Spleen (tissue), 13 donors: ENCODE measurements at places on chromosomes 11 and 22. TPM values are rescaled to one million over a fixed set of nuclear protein-coding genes. Genes with fewer than 3 reads are reported as not detected.
A peak's percentile ranks its signal among the peaks of the same experiment; 100 is the strongest.

The TMEM191C gene
- 5.8 TPM for polyA plus RNA-seq

The LIF gene
- polyA plus RNA-seq = 0.21 TPM

GRCh38 chr11:65576867-65577755 is 1.3 kb downstream of the EHBP1L1 start:
- H3K36me3 ChIP-seq = peaks cover 4% of the 10 kb centered on the region
- peaks cover 89% of the 10 kb centered on the region for H3K4me1 ChIP-seq
- H3K27me3 ChIP-seq = no peaks in the 10 kb centered on the region
- peak overlapping the region; percentile 89 for H3K4me3 ChIP-seq

- H3K27ac ChIP-seq = no peak overlapping the region
- DNase-seq = no peak
- no peak overlapping the region for H3K4me3 ChIP-seq
- H3K4me1 ChIP-seq = peaks cover 44% of the 10 kb centered on the region
These were observed 4.5 kb downstream of the TTC9C start for GRCh38 chr11:62732830-62733229.

The ANO9 gene
- 32.7 TPM for polyA plus RNA-seq

The ELP4 gene
- polyA plus RNA-seq = 10.7 TPM

DNA sequence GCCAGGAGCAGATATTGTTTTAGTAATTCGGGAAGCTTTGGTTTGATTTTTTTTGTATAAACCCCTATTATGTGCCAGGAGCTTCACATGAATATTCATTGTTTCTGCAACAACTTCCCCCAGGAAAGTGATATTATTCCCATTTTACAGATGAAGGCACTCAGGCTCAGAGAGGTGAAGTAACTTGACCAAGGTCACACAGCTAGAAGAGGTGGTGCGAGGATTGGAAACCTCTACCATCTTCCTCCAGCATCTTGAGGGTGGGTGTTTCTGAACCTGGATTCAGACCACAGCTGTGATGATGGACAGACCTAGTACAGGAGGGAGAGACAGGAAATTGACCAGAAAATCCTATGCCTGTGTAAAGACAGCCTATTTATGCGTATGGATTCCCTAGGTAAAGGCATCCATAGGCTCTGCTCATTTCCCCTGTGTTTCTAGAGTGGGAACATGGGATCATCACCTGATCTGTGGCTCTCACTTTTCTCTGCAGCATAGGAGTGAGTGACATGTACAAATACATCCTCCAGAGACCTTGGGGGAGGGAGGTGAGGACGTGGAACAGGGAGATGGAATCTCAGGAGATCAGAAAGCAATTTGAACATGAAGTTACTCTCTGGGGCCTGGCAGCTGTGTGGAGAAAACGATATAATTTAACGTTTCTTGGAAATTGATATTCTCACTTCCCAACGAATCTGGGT is 81.4 kb downstream of the TSPAN18 start:
- H3K27me3 ChIP-seq = no peaks in the 10 kb centered on the region
- peaks cover 19% of the 10 kb centered on the region for H3K4me1 ChIP-seq
- peak; percentile 1 for DNase-seq
- no peaks in the 10 kb centered on the region for H3K36me3 ChIP-seq
- H3K27ac ChIP-seq = no peak overlapping the region

DNA sequence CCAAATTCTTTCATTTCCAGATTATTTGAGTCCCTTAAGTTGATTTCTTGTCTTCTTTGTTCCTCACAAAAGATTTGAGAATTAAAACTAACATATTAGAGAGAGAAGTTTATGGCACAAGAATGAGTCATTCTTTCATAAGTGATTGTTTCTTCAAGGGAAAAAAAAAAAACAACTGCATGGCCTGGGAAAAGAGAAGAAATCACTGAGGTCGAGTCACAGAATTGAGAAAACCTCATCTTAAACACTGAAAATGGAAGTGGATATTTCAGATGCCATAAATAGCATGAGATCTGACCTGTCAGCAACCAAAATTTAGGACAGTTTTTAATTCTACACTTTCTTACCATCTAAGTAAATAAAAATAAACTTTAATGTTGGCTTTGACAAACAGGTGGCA is 87.2 kb downstream of the CWF19L2 start:
- no peak overlapping the region for H3K27ac ChIP-seq
- H3K36me3 ChIP-seq = no peaks in the 10 kb centered on the region
- H3K4me1 ChIP-seq = no peaks in the 10 kb centered on the region
- no peak for DNase-seq
- H3K4me3 ChIP-seq = no peak overlapping the region

DNA sequence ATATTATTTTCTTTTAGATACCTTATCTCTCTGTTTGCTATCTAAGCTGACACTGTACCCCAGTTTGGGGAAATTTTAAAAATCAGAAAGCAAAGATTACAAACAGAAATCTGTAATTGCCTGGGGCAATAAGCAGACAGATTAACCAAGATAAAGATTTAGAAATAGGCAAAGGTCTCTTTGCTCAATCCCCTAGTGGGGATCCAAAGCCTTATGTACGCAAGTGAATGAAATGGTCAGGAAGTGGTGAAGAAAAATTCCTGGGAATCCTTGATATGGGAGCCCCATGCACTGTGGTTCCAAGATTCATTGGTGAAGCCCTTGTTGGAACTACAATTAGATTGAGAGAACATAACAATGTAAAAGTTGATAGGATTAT is 139.5 kb upstream of the GUCY1A2 start:
- H3K27ac ChIP-seq = no peak overlapping the region
- no peaks in the 10 kb centered on the region for H3K27me3 ChIP-seq
- DNase-seq = no peak
- no peak overlapping the region for H3K4me3 ChIP-seq

DNA sequence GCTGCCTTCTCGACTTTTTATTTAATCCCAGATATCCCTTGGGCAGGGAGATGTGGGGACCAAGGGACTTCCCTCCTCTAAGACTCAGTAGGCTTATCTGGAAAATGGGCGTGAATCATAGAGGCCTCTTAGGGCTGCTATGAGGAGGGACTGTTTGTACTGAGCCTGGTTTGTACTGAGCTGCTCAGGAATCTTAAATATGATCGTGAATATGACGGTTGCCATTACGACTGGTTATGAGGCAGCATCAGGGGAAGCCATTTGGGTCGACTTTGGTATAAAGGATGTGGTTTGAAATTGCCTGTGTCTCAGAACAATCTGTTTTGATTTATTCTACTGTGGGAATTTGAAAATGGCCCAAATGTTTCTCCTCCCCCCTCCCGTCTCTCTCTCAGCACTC is 20.6 kb downstream of the TSPAN18 start:
- no peaks in the 10 kb centered on the region for H3K36me3 ChIP-seq
- H3K4me1 ChIP-seq = peaks cover 6% of the 10 kb centered on the region
- DNase-seq = no peak
- H3K27ac ChIP-seq = no peak overlapping the region
- H3K4me3 ChIP-seq = no peak overlapping the region

- no peaks in the 10 kb centered on the region for H3K4me1 ChIP-seq
- no peaks in the 10 kb centered on the region for H3K27me3 ChIP-seq
- DNase-seq = no peak
- H3K36me3 ChIP-seq = no peaks in the 10 kb centered on the region
- H3K27ac ChIP-seq = no peak overlapping the region
- no peak overlapping the region for H3K4me3 ChIP-seq
These were observed 18.6 kb upstream of the FOLR1 start for GRCh38 chr11:72173291-72173690.

GRCh38 chr11:8038393-8038792 is 42.6 kb upstream of the TUB start:
- H3K4me3 ChIP-seq = no peak overlapping the region
- no peaks in the 10 kb centered on the region for H3K36me3 ChIP-seq
- H3K4me1 ChIP-seq = peaks cover 1% of the 10 kb centered on the region
- peak; percentile 25 for DNase-seq
- H3K27ac ChIP-seq = no peak overlapping the region

The NPAS4 gene
- polyA plus RNA-seq = 0.22 TPM

GRCh38 chr11:132115454-132115853 is 745.0 kb downstream of the NTM start:
- no peak overlapping the region for H3K4me3 ChIP-seq
- no peaks in the 10 kb centered on the region for H3K27me3 ChIP-seq
- no peaks in the 10 kb centered on the region for H3K36me3 ChIP-seq

- no peak overlapping the region for H3K27ac ChIP-seq
- no peak for DNase-seq
- no peaks in the 10 kb centered on the region for H3K27me3 ChIP-seq
These were observed 1431.4 kb downstream of the BRD1 start for GRCh38 chr22:48396091-48396784.

- no peaks in the 10 kb centered on the region for H3K36me3 ChIP-seq
- H3K4me3 ChIP-seq = no peak overlapping the region
- no peak overlapping the region for H3K27ac ChIP-seq
- H3K4me1 ChIP-seq = no peaks in the 10 kb centered on the region
These were observed 292.0 kb upstream of the CTSC start for GRCh38 chr11:88629496-88629895.

DNA sequence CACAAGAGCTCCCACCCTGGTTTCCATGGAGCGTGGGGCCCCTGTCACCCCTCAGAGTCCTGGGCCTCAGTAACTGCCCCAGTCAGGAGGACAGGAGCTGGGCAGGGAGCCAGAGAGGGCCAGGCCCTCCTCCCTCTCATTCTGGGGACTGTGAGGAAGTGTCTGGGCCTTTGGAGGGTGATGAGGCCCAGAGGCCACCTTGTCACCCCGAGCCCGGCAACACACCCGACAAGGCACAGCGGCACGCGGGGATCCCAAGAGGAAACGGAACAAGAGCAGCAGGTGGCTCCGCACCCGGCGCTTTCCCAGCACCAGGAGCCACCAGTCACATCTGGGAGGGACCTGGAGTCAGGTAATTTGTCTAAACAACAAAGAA is 72.1 kb downstream of the CELSR1 start:
- no peak for DNase-seq
- H3K27me3 ChIP-seq = peaks cover 9% of the 10 kb centered on the region
- H3K36me3 ChIP-seq = no peaks in the 10 kb centered on the region
- H3K27ac ChIP-seq = no peak overlapping the region
- no peak overlapping the region for H3K4me3 ChIP-seq
- H3K4me1 ChIP-seq = no peaks in the 10 kb centered on the region

GRCh38 chr11:71474141-71474770 is 21.3 kb downstream of the NADSYN1 start:
- peak; percentile 42 for DNase-seq
- no peak overlapping the region for H3K4me3 ChIP-seq
- no peaks in the 10 kb centered on the region for H3K27me3 ChIP-seq
- H3K4me1 ChIP-seq = no peaks in the 10 kb centered on the region
